ENCODE measurements at places on chromosomes 4 and X.

- no peak for DNase-seq
Measured at GRCh38 chr4:26342328-26343037, 21.7 kb downstream of the RBPJ start.

DNA sequence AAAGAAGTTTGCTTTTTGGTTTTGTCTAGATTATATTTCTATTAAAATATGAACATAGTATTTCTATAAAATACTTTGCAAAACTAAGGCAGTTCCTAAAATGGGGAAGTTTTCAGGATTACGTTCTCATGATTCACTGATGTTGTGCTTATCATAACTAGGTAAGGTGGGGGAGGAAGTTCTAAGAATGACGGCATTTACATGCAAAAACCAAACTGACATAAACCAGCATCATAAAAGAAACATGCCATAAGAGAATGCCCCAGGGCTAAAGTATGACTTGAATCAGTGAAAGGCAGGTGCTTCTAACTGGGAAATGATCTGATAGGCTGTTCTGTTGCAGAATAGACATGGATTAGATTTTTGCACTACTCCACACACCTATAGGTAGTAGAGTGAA is 204.7 kb upstream of the JADE1 start:
- no peak for DNase-seq

DNA sequence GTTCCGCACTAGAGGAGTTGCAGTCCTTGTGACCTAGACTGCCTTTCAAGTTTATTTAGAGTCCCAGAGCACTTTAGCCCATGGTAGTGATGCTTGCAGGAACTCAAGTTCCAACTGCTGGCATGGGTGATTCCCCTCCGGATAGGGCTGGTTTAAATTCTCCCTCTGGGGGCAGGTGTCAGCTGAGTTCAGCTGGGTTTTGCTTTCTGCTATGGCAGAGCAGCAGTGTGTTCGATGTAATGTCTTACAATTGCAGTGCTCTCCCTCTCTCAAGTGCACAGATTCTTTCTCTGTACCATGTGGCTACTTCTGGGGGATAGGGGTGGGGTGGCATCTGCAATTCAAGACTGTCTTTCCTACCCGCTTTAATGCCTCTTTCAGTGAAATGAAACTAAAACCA is 164.8 kb upstream of the ZIC3 start:
- no peak for DNase-seq

- no peak for DNase-seq
Measured at GRCh38 chr4:85642356-85643100, 167.6 kb downstream of the ARHGAP24 start.

DNA sequence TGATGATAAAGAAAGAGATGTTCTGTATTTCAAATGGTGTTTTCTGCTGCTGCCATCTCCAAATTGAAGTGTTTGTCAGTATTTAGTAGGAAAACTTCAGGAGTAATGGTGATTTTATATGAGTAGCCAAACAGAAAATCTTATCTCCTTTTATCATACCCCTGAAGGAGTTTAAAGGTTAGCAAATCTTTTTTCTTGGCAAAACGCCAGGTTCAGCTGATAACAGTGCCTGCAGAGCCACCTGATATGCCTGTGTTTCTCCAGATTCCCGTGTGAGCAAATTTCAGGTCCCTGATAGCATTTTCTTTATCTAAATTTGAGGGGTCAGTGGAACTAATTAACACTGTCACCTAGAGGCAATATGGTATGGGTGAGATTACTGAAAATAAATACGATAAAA is 65.8 kb upstream of the ETNPPL start:
- DNase-seq = no peak

GRCh38 chr4:144189121-144189520 is 48.6 kb upstream of the GYPA start:
- no peak for DNase-seq

GRCh38 chr4:85391589-85392410 is 83.2 kb upstream of the ARHGAP24 start:
- DNase-seq = no peak

DNA sequence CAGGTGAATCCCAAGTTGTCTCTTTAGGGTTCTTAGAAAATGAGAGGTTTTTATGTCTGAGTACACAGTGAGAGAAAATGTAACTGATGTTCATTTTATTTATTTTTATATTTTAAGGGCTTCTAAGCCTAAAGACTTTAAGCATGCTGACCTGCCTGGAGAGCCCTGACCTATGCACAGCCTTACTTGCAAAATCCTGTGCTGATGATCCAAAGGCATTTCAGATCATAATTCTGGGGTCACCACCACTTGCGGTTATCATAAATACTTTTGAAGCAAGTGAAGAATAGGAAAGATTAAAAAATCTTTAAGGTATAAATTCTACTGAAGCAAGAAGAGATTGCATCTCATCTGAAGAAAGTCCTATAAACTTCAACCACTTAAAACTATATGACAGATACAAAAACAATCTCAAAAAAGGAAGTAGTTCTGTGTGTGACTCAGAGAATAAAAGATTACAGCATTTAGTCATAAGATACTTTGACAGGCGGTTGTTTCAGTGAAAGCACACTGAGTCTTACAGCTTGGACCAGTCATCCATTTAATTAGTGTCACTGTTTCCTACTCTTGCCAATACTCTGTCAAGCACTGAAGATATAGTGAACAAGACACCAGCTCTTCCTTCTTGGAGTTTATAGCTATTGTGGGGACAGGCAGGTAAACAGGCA is 245.2 kb upstream of the DIPK2B start:
- DNase-seq = no peak

- no peak for DNase-seq
Measured at GRCh38 chr4:153471698-153472093, 5.5 kb downstream of the TMEM131L start.

DNA sequence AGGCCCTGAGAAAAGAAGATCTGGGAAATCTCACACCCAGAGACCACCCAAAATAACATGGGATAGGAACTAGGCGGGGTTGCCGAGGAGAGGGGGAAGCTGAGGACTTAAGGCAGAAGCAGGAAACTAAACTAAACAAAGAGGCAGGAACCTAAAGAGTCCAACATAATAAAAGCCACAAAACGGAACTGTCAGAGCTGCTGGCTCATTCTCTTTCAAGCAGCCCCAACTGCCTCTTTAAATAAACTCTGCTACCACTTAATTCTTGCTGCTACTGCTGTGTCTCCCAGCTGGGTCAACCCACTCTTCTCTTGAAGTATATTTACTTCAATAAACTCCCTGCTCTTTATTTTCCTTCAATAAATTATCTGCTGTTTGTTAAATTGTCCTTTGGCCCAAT is 44.5 kb downstream of the MAGEB16 start:
- no peak for DNase-seq

DNA sequence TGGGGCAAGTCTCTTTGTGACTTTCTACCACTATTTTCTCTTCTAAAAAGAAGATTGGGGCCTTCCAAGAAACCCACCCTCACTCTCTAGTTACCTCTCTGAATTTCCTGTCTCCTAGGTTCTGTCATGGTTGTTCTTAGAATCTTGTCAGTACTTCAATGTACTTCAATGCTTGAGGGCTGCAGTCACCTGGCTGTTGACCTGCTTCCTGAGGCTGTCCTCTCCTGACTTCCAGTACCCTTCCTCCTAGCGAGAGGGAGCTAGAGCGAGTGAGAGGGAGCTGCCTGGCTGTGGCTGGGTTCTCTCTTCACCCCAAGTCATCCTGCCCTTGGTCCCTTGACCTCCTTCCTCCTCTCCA is 17.7 kb downstream of the CD99L2 start:
- no peak for DNase-seq

DNA sequence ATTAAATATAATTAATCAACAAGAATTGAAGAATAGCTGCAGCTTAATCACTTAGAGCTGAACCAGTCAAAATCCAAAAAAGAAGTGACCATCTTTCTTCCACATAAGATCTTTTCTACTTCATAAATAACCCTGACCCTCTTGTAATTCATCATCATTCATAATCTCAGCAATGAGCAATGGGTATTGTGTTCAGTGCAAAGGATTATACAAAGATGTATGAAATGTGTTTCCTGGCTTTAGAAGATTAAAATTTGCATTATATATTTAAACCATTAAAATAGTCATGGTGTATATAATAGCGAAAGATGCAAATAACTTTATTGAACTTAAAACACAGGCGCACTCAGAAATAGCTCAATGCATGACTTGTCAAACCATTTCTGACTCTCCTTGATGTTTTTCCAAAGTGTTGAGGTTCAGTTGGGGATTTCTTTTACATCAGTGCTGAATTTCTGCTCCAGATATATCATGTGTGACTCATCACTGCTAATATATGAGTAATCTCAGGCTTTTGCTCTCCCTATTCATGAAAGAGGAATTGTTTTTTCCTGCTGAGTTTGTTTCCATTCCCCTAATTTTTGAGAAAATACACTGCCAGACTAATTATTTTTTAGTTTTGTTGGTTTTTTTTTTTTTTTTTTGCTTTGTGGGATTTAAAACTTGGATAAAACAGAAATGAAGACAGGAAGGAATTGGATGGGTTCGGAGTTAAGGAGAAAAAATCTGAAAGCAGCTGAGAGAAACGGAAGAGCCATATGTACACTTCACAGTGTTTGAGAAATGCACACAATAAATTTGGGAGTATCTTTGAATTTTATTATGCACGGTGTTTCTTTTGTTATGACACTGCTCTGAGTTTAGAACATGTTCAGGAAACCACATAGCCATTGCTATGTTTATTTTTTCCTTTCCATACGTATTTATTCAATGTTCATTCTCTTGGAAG is 290.1 kb upstream of the PCDH7 start:
- no peak for DNase-seq

DNA sequence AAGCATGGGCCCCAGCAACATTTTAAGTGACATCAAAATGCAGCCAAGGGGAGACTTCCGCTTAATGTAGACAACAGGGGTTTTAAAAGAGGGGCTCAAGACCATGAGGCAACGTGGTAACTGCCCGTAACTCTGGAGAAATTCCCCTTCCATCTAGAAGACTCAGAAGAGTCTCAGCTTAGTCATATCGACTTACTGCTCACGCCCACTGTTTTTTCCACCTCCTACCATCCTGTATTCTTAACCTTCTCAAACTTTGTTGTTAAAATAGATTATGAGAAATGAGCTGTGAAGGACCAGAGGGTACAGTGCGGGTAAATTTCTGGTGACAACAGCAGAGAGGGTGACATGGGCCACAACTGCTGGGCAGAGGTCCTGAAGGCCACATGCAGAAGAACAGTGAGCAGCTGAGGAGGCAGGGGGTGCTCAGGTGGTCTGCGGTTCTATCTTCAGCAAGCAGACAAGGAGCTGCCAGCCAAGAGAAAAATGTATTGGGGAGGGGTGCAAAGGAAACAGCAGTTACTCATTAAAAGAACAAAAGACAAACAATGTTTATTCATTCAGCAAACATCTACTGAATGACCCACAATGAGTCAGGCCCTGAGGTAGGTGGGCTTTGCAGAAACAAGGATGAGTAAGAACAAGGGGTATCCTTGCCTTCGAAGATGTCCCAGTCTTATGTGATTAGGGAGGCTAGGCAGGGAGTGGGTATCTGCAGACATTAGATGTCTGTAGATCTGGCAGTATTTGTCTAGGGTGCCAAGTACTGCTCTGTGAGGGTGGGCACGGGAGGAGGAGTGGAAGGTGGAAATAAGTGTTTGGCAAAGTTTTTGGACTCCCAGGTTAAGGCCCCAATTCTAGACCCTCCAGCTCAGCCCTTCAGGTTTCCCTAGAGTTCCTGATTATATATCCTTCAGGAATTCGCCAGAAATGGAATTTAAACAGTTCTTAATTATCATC is 175.3 kb downstream of the TSPAN5 start:
- DNase-seq = no peak

DNA sequence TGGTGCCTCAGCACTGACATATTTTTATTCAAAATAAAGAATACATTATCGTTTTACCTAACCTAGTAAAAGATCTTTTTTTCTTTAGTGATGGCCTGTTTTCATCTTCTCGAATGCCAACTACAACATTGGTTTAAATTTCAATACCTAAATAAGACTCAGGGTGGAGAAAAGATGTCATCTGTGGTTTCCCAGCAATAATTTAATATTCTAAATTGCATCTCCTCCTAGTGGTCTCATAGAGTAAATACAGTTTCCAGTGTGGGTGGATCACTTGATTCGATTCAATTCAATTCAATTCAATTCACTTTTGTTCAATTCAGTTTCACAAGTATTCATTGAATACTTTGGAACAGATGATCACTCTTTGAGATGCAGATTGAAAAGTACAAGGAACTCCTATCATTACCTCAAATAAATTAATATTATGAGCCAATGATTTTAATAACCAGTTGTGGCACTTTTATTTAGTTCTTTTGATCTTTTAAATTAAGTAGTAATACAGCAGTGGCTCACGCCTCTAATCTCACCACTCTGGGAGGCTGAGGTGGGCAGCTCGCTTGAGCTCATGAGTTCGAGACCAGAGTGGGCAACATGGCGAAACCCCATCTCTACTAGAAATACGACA is 427.2 kb downstream of the FAT4 start:
- no peak for DNase-seq

DNA sequence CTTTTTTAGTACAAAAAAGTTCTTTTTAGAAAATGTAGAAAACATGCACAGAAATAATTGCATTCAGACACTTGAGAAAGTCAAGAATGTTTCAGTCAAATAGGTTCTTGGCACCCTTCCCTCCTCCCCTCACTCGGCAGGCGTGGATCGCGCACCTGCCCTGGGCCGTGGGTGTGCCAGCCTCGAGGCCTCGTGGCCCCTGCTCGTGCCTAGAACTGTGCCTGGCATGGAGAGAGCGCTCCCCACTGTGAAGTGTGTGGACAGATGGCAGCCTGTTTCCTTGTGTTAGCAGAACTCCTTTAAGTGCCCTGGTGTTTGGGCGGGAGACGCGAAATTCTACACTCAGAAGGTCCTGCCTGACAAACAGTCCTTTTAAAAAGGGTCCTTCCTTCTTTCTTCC is 14.7 kb downstream of the RGS12 start:
- DNase-seq = no peak

DNA sequence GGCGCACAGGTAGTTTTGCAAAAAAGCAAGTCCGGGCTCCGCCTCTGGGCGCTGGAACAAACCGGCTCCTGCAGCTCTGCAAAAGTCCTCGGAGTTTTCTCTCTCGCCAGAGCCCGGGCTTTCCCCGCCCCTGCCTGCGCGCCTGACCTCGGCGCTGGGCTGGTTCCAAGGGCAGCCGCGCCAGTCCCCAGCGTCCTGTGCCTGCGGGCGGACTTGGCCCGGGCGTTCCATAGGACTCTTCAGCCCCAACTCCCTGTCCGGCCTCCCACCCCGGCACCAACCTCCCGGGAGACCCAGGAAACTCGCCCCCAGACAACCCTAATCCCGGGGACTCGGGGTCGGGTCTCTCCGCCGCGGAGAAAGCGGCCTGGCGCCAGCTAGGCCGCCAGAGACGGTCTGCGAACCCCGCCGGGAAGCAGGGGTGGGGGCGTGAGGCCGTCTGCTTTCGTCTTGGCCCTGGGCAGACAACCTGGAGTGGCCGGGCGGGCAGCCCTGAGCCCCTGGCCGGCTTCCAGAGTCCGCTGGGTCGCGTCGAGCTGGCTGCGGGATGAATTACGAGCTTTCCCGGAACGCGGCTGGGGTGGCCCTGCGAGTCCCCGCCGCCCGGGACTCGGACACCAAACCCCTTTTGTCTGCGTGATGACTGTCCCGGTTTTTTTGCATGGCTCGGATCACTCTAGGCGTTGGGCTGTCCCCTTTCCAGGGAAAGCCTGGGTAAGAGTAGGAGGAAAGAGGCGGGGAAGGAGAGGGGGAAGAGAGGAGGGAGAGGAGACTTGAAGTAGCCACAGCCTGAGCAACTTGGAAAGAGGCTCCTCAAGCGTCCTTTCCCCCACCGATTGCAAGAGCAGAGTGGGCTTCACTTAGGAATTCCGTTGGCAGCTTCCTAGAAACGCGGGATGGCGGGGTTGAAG is 916 bp downstream of the MXRA5 start:
- no peak for DNase-seq
